ENCODE measurements at places on chromosomes 6 and 20.

DNA sequence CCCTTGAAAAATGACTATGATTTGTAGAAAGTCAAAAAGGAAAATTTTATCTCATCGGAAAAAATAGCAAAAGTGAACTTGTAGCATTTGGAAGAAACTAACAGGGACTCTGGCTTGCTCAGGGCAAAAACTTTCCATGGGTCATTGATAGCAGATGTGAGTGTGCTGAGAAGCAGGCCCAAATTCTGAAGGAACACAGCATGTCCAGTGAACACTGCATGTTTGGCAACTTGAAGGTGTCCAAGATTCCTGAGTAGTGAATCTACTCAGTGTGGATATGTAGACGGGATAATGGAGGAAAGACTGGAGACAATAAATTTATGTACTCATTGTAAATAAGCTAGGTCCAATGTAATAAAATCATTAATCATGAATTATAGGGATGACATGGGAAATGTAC, 8.2 kb downstream of the SLC17A2 start:
- DNase-seq = no peak

DNA sequence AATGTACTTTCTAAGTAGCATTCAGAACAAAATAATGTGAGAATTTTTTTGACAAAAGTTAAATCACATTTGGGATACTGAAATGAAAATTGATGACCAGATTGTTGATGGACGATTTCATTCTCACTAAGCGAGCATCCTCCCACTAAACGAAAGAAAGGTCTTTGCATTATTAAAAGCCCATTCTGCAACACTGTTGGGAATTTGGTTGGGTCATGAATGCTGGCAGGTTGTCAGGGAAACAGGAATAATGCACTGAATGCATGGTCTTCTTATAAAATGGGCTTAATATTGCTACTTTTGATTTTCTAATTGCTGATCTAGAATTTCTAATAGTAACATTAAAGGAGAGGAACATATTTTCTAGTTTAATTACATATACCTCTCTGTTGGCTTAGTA, 229.8 kb downstream of the NKAIN2 start:
- no peak for DNase-seq

GRCh38 chr6:155521719-155522118, 66.1 kb upstream of the NOX3 start:
- DNase-seq = no peak

DNA sequence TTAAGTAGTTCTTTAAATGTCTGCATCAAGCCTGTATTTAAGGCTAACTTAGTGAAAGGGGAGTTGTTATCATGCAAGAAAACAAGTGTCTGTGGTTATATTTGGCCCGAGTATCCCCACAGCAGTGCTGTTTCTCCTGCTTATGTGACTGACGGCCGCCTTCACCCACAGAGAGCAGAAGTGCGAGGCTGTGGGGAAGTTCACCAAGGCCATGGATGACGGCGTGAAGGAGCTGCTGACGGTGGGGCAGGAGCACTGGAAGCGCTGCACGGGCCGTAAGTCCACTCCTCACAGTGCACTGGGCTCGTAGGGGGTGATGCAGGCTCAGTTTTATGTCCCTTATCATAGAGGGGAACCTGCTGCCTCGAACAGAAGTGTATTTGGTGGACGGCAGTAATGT, 53.2 kb upstream of the SYNJ2 start:
- no peak for DNase-seq

GRCh38 chr6:41560431-41561192, 14.4 kb downstream of the FOXP4 start:
- peak; percentile 67 for DNase-seq

DNA sequence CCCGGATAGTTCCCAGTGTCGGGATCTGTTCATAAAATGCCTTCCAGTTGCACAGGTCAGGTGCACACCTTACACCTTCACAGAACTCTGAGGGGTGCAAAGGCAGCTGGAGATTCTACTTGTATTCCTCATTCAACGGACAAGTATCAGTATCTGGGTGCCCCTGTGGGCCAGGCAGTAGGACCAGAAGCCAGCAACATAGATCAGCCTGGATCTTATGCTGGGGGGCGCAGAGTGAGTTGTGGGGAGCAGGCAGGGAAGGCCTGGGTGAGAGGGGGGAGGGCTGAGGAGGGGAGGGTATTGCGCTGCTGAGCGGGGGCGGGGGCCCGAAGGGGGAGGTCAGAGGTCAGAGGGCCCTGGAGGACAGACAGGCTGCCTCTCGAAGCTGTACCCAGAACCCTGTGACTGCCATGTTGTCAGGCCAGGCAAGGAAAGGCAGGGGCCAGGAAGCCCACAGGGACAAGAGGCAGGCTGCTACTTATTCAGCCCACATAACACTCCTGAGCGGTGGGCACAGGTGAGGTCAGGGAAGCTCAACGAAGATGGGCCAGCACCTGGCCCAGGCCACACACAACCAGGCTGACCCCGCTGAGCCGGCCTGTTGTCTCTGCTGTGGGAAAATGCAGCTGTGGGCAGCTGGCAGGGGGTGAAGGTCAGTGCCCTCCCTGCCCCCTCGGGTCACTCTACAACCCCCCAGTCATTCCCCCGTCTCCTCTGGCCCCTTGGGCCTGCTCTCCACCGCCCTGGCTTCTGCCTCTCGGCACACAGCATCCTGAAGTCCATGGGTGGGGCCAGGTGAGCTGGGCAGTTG, 1.1 kb downstream of the OPRL1 start:
- no peak for DNase-seq

DNA sequence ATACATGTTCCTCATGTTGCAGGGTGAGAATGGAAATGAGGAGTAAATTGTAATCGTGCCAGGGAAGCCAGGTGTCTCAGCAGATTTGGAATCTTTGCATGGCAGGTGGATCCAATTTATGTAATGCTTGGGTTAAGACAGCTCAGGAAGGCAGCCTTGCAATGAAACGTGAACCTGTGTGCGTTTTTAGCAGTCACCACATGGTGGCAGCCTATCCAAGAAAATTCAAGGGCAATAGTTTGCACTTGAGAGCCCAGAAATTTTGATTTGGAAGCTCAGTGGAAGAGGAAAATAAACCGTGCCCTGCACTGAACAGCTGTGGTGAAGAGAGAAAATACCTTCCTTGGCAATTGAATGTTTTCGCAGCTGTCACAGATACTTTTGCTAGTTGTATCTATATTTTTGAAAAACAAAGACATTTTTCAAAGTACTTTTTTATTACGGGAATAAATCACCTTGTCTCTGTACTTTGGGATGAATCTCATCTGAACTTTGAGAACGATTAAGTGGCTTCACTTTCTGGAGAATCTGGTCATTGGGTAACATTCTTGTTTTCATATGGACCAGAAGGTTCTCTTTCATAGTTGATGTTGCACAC, 26.5 kb downstream of the MTHFD1L start:
- DNase-seq = peak; percentile 13

DNA sequence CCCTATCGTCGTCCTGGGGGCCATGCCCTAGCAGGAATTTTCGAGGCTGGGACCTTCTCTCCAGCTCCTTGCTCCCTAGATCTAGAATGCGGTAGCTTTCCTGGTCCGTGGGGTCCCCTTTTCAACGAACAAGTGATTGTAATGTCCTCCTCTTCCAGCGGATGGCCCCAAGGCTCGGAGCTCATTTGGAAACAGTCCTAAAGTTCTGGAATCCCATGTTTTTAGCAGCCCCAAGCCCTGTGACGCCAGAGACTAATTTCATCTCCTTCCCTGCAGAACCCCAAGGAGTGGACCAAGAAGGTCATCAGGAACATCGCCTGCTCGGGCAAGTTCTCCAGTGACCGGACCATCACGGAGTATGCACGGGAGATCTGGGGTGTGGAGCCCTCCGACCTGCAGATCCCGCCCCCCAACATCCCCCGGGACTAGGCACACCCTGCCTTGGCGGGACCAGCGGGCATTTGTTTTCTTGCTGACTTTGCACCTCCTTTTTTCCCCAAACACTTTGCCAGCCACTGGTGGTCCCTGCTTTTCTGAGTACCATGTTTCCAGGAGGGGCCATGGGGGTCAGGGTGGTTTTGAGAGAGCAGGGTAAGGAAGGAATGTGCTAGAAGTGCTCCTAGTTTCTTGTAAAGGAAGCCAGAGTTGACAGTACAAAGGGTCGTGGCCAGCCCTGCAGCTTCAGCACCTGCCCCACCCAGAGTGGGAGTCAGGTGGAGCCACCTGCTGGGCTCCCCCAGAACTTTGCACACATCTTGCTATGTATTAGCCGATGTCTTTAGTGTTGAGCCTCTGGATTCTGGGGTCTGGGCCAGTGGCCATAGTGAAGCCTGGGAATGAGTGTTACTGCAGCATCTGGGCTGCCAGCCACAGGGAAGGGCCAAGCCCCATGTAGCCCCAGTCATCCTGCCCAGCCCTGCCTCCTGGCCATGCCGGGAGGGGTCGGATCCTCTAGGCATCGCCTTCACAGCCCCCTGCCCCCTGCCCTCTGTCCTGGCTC, 48.5 kb downstream of the PYGB start:
- no peak for DNase-seq

DNA sequence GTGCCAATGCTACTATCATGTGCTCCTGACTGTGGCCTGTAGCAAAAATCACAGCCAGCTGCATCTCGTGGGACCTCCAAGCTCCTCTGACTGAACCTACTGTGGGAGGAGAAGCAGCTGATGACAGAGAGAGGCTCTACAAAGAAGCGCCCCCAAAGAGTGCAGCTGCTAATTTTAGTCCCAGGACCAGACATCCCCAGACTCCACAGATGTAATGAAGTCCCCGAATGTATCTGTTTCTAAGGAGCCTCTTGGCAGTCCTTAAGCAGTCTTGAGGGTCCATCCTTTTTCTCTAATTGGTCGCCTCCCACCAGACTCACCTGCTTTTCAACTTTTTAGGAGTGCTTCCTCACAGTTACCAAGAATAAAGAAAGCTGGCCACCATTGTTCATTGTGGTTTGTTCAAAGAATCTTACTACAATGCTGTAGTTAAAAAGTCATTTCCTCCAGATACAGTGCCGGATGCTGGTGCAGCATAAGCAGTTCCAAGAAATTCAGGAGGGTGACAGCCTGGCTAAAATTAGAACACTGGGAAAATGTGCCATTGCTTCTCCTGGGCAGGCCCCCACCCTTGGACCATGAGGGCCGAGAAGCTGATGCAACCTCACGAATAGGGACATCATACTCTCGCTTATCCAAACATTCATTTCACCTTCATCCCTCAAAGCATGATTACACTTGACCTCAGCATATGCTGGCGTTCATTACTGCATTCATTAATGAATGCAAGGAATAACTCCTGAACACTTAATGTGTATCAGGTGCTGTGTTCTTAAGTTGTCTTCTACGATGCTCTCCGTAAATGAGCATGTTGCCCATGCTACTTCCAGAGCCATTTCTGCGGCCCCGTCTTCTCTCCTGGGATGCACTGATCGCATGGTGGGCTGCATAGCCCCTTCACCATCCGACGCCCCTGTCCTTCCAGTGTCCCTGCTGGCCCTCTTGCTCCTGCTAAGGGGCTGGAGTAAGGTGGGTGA, 66.4 kb downstream of the LY86 start:
- DNase-seq = no peak

GRCh38 chr20:32034581-32035425, 17.2 kb upstream of the HCK start:
- DNase-seq = no peak

GRCh38 chr6:43318011-43318410, 9.4 kb upstream of the CRIP3 start:
- no peak for DNase-seq

GRCh38 chr6:34890533-34890925, 1.5 kb downstream of the ANKS1A start:
- no peak for DNase-seq

DNA sequence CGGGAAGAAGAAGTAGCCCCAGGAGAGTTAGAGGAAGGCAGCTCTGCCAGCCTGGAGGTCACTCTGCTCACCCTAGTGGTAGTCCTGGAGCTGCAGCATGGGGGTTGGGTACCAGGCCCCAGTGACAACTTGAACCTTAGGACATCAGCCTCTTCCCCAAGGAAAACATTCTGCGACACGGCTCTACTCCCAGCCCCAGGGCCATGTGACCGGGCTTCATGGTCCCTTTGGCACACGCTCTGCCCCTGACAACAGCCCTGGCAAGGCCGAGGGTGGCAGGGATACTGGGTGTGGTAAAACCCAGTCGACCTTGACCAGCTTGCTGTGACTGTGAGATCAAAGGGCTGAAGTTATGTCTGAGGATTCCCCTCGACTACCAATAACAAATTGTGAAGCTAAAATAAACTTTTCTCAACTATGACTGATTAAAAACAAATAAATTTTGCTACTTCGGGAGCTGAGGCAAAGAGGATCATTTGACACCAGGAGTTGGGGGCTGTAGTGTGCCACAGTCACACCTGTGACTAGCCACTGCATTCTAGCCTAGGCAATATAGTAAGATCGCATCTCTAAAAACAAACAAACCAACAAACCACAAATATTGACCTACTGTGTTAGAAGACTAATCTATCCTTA, 24.4 kb upstream of the ARID1B start:
- DNase-seq = no peak

DNA sequence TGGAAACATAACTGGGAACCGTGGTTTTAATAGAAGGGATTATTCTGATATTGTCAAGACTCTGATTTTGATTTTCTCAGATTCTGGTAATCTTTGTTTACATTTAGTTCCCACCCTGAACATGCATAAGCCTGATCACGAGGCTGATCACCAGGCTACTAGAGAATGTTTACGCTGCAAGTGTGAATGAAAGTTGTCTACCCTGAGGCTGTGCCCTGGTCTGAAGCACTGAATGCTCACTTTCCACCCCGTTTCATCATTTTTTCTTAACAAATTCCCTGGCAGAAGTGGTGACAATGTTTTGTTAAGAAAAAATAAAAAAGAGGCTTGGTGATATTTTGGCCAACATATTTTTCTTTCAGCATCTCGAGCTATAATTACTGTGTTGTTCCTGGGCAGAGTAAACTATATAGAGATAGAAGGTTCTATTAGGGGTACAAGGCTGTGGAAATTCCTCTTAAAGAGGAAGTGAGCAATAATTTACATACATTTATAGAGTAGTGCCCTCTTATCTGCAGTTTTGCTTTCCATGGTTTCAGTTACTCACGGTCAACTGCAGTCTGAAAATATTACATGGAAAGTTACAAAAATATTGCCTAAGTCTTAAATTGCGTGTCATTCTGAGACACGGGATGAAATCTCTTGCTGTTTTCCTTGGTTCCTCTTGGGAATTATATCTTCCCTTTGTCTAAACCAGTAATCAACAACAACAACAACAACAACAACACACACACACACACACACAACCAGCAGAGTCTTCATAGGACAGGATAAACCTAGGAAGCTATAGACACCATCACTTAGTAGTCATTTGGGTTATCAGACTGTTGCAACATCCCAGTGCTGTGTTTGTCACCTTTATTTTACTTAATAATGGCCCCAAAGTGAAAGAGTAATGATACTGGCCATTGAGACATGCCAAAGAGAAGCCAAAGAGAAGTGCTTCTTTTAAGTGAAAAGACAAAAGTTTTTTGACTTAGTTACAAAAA, 566.6 kb upstream of the CITED2 start:
- DNase-seq = no peak

GRCh38 chr6:111669326-111669725, 63.6 kb upstream of the TRAF3IP2 start:
- no peak for DNase-seq

DNA sequence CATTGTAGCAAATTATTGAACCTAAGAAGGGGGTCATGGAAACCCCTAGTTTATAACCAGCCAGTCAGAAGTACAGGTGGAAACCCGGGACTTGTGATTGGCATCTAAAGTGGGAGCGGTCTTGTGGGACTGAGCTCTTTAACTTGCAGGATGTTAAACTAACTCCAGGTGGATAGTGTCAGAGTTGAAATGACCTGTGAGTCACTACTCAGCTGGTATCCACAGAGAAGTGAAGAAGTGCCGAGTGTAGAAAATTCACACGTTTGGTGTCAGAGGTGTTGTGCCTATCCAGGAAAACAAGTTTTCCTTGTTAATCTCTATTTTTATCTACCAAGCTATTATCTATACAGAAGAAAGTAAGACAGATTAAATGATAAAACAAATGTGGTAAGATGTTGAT, 179.7 kb downstream of the ADGRG6 start:
- no peak for DNase-seq

- no peak for DNase-seq
These were observed 167.6 kb upstream of the CST7 start for GRCh38 chr20:24781418-24781980.
